ENCODE measurements at places on chromosomes 12 and 14.

DNA sequence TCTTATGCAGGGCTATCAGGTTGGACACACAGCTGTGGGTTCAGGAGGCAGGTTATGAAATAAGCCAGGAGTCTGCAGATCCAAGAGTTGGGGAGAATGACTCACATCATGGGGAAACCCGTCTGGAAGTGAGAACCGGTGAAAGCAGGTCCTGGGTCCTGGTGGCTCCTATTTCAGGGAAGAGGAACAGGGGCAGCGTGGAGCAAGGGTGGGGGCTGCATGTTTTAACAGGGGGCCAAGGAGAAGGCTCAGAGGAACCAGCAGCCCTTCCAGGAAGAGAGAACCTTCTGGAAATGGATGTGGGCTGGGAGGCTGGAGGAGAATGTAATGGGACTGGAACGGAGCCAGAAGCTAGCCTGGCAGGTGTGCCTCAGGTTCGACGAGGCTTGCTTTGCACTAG, 7.8 kb upstream of the KRT74 start:
- no peak for DNase-seq

DNA sequence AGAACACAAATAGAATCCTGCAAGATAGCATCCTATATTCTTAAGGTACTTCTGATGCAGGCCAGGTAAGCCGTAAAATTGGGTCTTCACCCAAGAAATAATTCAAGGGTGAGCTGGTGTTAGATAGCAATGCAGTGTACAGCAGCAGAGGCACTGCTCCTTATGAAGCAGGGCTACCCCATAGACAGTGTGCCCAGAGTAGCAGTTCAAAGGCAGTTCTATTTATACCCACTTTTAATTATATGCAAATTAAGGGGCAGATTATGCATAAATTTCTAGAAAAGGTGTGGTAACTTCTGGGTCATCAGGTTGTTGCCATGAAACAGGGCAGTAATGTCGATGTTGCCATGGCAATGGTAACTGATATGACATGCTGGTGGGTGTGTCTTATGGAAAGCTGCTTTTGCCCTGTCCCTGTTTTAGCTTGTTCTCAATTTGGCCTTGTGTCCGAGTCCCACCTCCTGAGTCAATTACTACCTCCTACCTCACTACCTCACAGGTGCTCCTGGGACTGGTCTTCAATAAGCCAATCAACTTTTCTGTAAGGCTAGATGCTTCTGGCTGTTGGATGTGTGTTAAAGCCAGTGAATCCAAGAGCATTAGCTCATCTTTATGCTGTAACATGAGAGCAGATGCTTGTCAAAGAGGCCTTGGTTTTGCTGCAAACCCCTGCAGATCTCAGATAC, 61.0 kb downstream of the PPM1A start:
- no peak for DNase-seq

GRCh38 chr14:79548836-79549235, 662.5 kb downstream of the DIO2 start:
- DNase-seq: no peak

- no peak for DNase-seq
Measured at GRCh38 chr12:120145164-120145563, 28.6 kb upstream of the RAB35 start.

- DNase-seq: no peak
Measured at GRCh38 chr14:75495882-75496281, 26.4 kb upstream of the BATF start.

DNA sequence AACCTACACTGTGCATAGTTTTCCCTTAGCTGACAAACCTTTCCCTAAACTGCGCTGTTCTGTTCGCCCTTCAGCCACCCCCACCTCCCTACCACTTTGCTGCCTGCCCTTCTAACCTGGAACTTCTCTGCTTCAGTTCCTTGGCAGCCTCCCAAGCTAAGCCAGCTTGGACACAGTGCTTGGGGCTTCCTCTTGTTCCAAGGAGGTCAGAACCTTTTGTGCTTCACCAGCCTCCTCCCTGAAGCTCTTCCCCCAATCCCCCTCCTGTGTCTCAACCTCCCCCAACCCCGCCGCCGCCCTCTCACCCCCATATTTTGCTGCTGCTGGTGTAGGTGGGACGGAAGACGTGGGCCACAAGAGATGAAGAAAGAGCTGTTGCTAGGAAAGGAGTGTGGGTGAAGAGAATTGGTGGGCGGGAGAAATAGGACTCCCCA, 8.1 kb upstream of the RIC8B start:
- no peak for DNase-seq

GRCh38 chr14:61322799-61323290, 1.5 kb downstream of the PRKCH start:
- no peak for DNase-seq

GRCh38 chr12:2689879-2690278, 104.9 kb upstream of the FKBP4 start:
- peak; percentile 64 for DNase-seq

GRCh38 chr12:107402041-107403022, 283.3 kb upstream of the PWP1 start:
- DNase-seq: no peak

GRCh38 chr12:48160807-48161206, 3.5 kb upstream of the ASB8 start:
- no peak for DNase-seq

GRCh38 chr14:74913986-74914573, 9.0 kb downstream of the RPS6KL1 start:
- no peak for DNase-seq

- no peak for DNase-seq
Measured at GRCh38 chr12:76777765-76778216, 13.9 kb downstream of the ZDHHC17 start.

- no peak for DNase-seq
Measured at GRCh38 chr12:74441872-74442271, 95.8 kb upstream of the ATXN7L3B start.

DNA sequence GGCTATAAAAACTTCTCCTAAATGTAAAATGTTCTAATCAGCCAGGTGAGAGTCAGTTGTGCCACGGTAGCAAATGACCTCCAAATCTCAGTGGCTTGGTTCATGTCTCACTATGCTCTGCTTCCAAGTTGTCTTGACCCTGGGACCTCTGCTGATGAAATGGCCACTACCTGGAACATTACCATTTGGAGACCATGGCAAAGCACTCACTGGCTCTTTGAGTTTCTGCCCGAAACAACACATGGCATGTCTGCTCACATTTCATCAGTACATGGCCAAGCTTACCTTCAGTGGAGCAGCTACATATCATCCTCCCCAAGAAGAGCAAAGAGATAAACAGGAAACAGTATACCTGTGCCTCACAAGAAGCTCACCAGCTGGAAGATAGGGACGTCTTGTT, 40.2 kb downstream of the PLEKHG7 start:
- DNase-seq: no peak

- no peak for DNase-seq
Measured at GRCh38 chr12:19458733-19459132, 19.4 kb downstream of the AEBP2 start.

DNA sequence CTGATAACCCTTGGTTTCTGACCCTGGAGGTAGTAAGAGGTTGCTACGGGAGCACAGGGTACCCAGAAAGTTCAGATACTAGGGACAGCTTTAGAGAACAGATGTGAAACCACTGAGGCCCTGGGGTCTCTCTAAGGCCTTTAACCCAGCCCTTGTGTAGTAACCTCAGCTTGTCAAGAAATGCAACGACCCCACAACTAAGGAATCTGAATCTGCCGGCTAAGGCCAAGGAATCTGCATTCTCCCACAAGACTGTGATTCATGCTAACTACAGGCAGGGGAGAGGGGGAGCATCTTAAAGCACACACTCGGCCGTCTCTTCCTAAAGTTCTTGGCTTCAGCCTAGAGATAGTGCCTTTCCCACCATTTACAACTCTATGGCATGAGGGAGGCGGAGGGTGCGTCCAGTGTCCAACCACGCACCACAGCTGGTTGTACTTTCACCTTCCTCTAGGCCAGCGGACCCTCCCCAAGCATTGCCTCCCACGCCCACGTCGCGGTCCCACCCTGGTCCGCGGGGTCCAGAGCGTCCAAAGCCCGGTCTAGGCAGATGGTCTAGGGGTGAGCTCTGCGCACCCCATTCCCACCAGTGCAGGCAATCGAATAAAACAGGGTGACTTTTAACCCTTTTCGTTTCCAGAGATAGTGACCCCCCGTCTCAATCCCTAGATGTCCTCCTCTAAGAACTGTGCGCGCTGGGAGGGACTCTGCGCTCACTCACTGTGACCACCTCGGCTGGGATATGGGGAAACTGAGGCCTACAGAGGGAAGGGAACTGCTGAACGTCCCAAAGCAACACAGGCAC, 735 bp upstream of the VASH1 start:
- DNase-seq: peak; percentile 84
